ENCODE measurements at places on chromosomes 1 and 21. TPM values are rescaled to one million over a fixed set of nuclear protein-coding genes. Genes with fewer than 3 reads are reported as not detected.

GRCh38 chr1:43954036-43954435 is 7.3 kb downstream of the IPO13 start:
- H3K27ac ChIP-seq: no peak overlapping the region
- no peaks in the 10 kb centered on the region for H3K36me3 ChIP-seq
- H3K4me3 ChIP-seq: no peak overlapping the region
- no peaks in the 10 kb centered on the region for H3K27me3 ChIP-seq
- H3K4me1 ChIP-seq: peaks cover 4% of the 10 kb centered on the region

DNA sequence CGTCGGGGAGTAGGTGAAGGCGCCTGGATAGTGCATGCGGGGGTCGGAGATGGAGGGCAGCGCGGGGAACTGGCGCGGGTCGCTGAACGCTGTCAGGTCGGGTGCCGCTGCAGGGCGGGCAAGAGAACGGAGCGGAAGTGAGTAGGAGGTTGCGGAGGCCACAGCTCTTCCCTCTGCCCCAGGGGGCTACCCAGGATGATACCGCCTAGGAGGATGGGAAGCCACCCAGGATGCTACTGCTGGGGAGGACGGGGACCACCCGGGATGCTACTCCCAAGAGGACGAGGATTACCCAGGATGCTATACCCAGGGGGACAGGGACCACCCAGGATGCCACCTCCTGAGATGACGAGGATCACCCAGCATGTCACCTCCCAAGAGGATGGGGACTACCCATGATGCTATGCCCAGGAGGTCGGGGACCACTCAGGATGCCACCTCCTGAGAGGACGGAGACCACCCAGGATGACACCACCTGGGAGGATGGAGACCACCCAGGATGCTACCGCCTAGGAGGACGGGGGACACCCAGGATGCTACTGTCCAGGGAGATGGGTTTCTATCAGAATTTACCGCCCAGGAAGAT is 123.8 kb downstream of the CLIC6 start:
- H3K27ac ChIP-seq: no peak overlapping the region
- DNase-seq: no peak
- no peaks in the 10 kb centered on the region for H3K36me3 ChIP-seq
- H3K4me3 ChIP-seq: no peak overlapping the region
- peaks cover 26% of the 10 kb centered on the region for H3K4me1 ChIP-seq

Gene NR1I3
- not detected for total RNA-seq

Gene RHOU
- 18.1 TPM for total RNA-seq

Gene RPE65
- not detected for total RNA-seq

DNA sequence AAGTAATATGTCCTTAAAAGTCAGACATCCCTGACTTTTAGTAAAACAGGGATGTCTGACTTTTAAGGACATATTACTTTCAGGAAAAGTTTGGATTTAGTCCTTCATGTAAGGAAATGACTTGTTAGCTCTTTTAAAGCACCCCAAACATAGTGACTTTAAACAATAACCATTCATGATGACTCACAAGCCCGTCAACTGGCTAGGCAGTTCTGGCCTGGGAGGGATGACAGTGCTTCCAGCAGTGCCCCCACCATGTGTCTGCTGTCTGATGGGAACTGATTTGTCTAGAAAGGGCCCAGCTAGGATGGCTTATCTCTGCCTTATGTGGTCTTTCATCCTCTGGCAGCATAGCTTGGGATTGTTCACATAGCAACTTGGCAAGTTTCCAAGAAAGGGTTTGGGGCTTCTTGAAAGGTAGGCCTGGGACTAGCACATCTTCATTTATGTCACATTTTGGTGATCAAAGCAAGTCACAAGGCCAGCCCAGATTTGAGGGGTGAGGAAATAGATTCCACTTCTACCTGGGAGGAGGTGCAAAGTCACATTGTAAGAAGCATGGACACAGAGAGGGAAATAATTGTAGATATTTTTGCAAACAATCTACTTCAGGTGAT is 143.5 kb downstream of the C1orf94 start:
- no peak overlapping the region for H3K27ac ChIP-seq
- no peak overlapping the region for H3K4me3 ChIP-seq
- H3K27me3 ChIP-seq: no peaks in the 10 kb centered on the region
- H3K4me1 ChIP-seq: no peaks in the 10 kb centered on the region
- no peak for DNase-seq

- no peaks in the 10 kb centered on the region for H3K27me3 ChIP-seq
- no peak for DNase-seq
- H3K36me3 ChIP-seq: no peaks in the 10 kb centered on the region
- peaks cover 22% of the 10 kb centered on the region for H3K4me1 ChIP-seq
Observed at GRCh38 chr21:14591882-14592281, 45.8 kb upstream of the SAMSN1 start.

Gene TACSTD2
- 171 TPM for total RNA-seq

GRCh38 chr1:76474922-76475321 is 392.4 kb upstream of the ST6GALNAC5 start:
- no peak overlapping the region for H3K27ac ChIP-seq
- no peak overlapping the region for H3K4me3 ChIP-seq
- no peak for DNase-seq
- H3K36me3 ChIP-seq: no peaks in the 10 kb centered on the region
- H3K27me3 ChIP-seq: no peaks in the 10 kb centered on the region
- no peaks in the 10 kb centered on the region for H3K4me1 ChIP-seq

Gene FAM110D
- 5.1 TPM for total RNA-seq

Gene FCRLA
- 0.34 TPM for total RNA-seq

Gene SLC6A17
- total RNA-seq: 0.03 TPM

DNA sequence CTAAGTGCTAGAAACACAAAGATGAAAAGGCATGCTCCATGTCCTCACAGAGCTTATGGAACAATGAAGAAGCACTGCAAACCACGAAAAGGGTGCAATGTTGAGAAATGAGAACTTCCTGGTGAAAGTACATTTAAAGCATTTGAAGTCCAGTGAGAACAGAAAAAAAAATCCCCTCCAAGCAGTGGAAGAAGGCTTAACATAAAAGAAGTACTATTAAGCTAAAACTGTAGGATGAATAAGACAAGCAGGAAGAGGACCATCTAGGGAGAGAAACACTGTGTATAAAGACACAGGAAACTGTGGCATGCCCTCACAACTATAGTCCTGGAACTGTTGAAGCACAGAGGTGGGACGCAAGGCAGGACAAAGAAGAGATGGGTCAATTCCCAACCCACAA is 10.0 kb downstream of the TP53BP2 start:
- H3K27ac ChIP-seq: peak overlapping the region; percentile 59
- no peak for DNase-seq
- H3K36me3 ChIP-seq: no peaks in the 10 kb centered on the region
- H3K4me1 ChIP-seq: peaks cover 32% of the 10 kb centered on the region

DNA sequence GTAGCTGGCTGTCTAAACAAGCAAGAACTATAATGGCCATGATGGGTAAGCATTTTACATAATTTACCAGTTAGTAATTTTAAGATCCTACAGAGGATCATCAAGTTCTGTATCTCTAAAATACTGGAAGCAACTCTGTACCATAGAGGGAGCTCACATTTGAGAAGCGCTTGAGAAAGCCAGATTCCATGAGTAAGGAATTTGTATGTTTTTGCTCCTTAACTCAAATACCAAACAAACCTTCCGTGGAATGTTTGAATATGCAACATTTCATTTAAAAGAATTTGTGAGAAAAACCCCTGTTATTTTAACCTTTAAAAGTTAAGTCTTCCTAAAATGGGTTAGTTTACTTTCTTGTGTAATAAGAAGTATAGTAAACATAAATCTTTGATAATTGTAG is 2.0 kb downstream of the TSHB start:
- H3K4me3 ChIP-seq: no peak overlapping the region
- no peaks in the 10 kb centered on the region for H3K36me3 ChIP-seq
- H3K4me1 ChIP-seq: no peaks in the 10 kb centered on the region
- H3K27ac ChIP-seq: no peak overlapping the region
- H3K27me3 ChIP-seq: no peaks in the 10 kb centered on the region

- peak; percentile 90 for DNase-seq
- H3K27ac ChIP-seq: peak overlapping the region; percentile 57
- peaks cover 68% of the 10 kb centered on the region for H3K27me3 ChIP-seq
Observed at GRCh38 chr1:31715087-31715872, 11.5 kb upstream of the COL16A1 start.

- no peaks in the 10 kb centered on the region for H3K4me1 ChIP-seq
- H3K4me3 ChIP-seq: no peak overlapping the region
- H3K27ac ChIP-seq: no peak overlapping the region
- no peaks in the 10 kb centered on the region for H3K36me3 ChIP-seq
Observed at GRCh38 chr21:30337772-30338171, 278 bp upstream of the KRTAP27-1 start.

DNA sequence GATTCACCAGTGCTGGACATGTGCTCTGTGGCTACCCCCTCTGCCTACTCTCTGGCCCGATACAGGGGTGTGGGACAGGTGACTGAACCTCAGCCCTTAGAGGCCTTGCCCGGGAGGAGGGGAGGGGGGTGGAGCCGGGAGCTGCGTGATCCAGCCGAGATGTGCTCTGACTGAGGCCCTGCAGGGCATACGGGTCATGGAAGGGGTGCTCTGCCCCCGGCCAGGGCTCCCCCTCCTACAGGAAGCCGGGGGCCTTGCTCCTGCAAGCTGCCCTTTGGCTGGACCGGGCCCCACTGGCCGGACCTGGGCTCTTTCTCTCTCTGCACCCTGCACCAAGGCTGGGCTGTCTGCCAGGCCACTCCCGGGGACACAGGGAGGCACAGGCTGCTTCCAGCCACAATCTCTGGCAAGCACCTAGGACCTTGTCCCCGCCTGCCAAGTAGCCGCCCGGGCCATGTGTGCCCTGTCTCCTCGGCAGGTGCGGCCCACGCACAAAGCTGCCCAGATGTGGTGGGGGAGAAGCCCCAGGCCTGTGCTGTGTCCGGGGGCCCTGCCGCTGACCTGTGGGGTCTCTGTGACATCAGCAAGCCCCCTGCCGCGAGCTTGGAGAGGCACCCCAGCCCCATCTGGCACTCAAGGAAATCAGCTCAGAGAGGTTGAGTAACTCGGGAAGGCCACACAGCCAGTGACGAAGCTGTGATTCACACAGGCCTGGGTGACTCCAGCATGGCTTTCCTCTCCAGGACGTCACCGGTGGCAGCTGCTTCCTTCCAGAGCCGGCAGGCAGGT is 1.5 kb downstream of the SCNN1D start:
- H3K4me1 ChIP-seq: no peaks in the 10 kb centered on the region
- H3K36me3 ChIP-seq: no peaks in the 10 kb centered on the region
- no peak for DNase-seq
- no peak overlapping the region for H3K27ac ChIP-seq
- H3K4me3 ChIP-seq: no peak overlapping the region

Gene MAN1C1
- total RNA-seq: 20.3 TPM

DNA sequence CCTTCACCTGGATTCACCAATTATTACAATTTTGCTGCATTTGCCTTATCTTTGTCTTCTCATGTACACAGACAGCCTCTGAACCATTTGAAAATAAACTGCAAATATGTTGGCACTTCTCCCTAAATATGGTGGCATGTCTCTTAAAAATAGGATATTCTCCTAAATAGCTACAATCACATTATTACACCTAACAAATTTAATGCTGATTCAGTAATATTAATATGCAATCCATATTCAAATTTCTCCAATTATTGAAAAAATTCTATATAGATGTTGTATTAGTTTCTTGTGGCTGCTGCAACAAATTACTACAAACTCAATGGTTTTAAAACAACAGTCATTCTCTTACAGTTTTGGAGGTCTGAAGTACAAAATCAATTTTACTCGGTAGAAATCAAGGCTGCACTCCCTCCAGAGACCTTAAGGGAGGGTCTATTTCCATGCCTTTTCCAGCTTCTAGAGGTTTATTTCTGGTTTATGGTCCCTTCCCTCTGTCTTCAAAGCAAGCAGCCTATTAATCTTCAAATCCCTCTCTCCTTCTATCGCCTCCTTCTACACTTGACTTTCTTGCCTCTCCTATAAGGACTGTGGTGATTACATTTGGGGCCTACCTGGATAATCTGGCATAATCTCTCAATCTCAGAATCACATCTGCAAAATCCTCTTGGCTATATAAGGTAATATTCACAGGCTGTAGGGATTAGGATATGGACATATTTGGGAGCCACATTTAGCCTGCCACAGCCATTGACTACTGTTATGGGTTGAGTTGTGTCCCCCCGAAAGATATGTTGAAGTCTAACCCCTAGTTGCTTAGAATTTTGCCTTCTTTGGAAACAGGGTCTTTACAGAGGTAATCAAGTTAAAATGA is 52.5 kb upstream of the BOLA1 start:
- H3K27me3 ChIP-seq: no peaks in the 10 kb centered on the region
- H3K4me3 ChIP-seq: no peak overlapping the region
- H3K4me1 ChIP-seq: peaks cover 62% of the 10 kb centered on the region
- no peak for DNase-seq

- no peak overlapping the region for H3K4me3 ChIP-seq
- no peak for DNase-seq
- no peak overlapping the region for H3K27ac ChIP-seq
- H3K27me3 ChIP-seq: no peaks in the 10 kb centered on the region
- no peaks in the 10 kb centered on the region for H3K4me1 ChIP-seq
Observed at GRCh38 chr1:170010443-170010842, 64.1 kb downstream of the KIFAP3 start.

DNA sequence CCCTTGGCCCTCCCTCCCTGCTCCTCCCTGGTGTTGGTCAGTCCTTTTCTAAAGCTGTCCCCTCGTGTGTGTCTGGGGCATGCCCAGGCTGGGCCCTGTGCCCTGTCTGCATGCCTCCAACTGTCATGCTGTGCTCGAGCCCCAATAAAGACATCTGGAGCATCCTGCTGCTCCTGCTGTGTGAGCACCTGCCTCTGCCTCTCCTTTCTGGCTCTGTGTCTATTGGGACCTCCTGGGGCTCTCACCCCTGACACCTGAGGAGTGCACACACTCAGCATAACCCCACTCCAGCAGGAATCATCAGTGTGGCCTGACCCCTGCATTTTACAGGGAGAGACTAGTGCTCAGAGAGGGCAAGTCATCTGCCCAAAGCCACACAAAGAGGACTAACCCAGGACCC is 23.7 kb downstream of the KCNC4 start:
- H3K27me3 ChIP-seq: no peaks in the 10 kb centered on the region
- no peak for DNase-seq
- H3K4me1 ChIP-seq: no peaks in the 10 kb centered on the region
- H3K36me3 ChIP-seq: no peaks in the 10 kb centered on the region
- no peak overlapping the region for H3K4me3 ChIP-seq

DNA sequence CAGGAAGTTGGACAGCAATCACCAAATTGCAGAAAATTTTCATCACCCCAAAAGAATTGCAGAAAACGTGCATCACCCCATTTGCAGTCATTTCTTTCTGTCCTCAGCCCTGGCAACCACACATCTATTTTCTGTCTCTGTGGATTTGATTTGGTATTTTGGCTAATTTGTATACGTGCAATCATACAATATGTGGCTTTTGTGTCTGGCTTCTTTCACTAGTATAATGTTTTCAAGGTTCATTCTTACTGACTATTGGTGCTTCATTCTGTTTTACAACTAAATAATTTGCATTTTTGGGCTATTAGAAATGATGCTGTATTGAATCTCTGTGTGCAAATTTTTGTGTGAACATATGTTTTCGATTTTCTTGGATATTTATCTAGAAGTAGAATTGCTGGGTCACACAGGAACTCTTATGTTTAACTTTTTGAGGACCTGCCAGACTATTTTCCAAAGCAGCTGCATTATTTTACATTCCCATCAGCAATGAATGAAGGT is 24.8 kb upstream of the PRDM2 start:
- no peaks in the 10 kb centered on the region for H3K36me3 ChIP-seq
- H3K4me1 ChIP-seq: no peaks in the 10 kb centered on the region
- H3K27ac ChIP-seq: no peak overlapping the region
- no peaks in the 10 kb centered on the region for H3K27me3 ChIP-seq
- no peak for DNase-seq

Gene BLACAT1
- 0.55 TPM for total RNA-seq

GRCh38 chr1:223183268-223183862 is 40.3 kb upstream of the TLR5 start:
- no peak for DNase-seq
- peaks cover 12% of the 10 kb centered on the region for H3K4me1 ChIP-seq
- no peak overlapping the region for H3K4me3 ChIP-seq
- H3K27ac ChIP-seq: no peak overlapping the region

Measured in left lung (tissue), 14 donors.